Head of caudate nucleus (tissue), 42 donors: ENCODE measurements at places on chromosomes 12 and 14.

DNA sequence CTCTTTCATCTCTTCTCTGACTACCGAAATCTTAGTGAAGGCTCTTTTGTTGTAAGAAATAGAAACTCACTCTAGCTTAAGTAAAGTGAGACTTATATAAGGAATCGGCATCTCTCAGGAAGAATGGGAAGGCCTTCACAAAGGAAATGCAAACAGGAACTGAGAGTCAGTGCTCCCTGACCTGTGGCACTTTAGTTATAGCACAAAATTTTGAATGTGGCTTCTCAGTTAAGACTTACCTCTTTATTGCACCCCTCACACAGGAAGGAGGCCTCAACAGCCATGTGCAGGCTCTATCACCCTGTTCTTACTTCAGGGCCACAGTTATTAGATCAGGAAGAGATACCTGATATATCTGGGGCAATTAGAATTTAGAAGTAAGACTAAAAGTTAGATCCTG, 224.7 kb upstream of the EGLN3 start:
- DNase-seq, result no peak

- no peak for DNase-seq
These were observed 31.9 kb upstream of the RASSF8 start for GRCh38 chr12:25926536-25926935.

- DNase-seq, result no peak
These were observed 615.4 kb upstream of the MIS18BP1 start for GRCh38 chr14:45868377-45868776.

DNA sequence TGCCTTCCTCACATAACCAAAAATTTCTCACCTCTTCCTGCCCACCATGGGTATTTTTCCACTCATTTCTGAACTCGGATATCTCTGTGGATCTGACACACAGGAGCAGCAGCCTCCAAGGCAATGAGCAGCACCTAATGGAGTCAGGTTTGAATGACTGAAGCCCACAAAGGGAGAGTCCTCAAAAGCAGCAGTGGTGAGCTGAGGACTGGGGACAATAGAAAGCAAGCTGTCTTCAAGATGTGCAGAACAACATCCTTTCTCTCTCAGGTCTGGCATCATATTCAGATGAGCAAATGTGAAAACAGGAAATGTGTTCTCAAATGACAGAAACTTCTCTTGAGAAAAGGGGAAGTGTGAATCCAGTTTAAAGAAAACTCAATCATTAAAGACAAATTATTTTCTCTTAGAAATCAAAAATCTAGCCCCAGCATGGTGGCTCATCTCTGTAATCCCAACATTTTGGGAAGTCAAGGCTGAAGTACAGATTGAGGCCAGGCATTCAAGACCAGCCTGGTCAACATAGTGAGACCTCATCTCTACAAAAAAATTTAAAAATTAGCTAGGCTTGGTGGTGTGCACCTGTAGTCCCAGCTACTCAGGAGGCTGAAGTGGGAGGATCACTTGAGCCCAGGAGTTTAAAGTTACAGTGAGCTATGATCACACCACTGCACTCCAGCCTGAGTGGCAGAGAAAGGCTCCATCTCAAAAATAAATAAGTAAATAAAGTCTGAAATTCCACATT, 54.2 kb downstream of the C12orf42 start:
- no peak for DNase-seq

DNA sequence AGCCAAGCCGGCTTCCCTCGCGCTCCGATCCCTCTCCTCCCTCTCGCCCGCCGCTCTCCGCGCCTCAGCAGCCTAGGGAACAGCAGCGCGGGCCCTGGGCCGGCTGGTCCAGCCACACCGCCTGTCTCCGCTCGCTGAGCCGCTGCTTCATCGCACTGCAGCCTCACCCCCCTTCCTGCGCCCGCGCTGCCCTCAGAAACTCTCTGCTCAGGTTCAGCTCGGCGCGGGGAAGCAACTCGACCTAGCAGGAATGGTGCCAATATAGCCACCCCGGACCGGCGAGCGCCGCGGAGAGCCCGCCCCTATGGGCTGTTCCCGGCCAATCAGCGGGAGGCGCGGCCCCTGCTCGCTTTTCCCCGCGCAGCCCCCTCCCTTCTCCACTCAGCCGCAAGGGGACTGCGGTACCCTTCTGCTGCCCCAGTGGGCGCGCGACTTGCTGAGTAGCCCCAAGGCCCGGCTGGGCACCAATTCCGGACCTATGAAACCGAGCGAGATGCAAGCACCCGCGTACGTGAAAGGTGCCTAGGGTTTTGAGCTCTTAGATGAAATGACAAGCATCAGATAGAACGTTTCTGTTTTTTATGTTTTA, at the start of gene ADAMTS20:
TSS of gene ADAMTS20 (minus strand) at position 233 of the 589 bp plus-strand sequence. CDS start 282 bp downstream, outside the sequence.
- DNase-seq, result no peak

GRCh38 chr12:121590476-121591143, 9.8 kb upstream of the KDM2B start:
- DNase-seq, result no peak

- DNase-seq, result no peak
These were observed 29.1 kb downstream of the FSCB start for GRCh38 chr14:44477953-44478352.

- DNase-seq, result no peak
These were observed 997.8 kb downstream of the NRXN3 start for GRCh38 chr14:79167957-79168356.

- DNase-seq, result peak; percentile 46
These were observed 338.6 kb downstream of the CEP128 start for GRCh38 chr14:80602946-80603345.

- DNase-seq, result peak; percentile 56
These were observed 114.0 kb upstream of the TMEM132D start for GRCh38 chr12:130017591-130018449.

DNA sequence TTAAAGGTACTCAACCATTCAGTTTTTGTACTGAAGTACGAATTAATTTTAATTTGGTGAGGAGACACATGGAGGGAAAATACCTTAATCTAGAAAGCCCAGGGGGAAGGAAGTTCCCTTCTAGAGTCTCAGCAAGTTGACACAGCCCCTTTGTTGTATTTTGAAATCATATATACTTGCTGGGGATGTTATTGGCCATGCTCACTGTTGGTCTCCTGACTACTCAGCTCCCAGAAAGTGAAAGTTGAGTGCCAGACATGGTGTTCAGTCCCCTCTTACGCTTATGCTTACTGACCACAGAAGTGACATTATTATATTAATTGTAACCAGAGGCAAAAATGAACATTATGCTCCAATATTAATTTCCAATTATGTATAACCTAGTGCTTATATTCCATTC, 28.1 kb downstream of the ARF6 start:
- DNase-seq, result no peak

GRCh38 chr12:122875590-122876220, 20.2 kb downstream of the VPS37B start:
- peak; percentile 51 for DNase-seq

DNA sequence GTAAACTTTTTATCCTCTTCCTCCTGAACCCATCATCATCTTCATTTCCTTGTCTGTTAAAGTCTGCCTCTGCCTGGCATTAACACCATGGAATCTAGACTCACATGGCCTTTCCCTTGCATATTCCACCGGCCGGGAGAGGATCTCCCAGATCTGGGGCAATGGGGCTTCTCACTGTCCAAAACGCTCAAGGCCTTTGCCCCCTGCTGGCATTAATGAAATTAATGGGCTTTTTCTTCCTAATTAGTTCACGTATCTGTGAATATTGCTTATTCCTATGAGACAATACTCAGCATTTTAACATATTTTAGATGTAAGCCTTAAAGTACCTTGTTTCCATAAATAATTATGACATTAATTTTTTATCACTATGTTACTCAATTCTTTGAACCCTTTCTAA, 42.9 kb upstream of the CAPRIN2 start:
- DNase-seq, result no peak

DNA sequence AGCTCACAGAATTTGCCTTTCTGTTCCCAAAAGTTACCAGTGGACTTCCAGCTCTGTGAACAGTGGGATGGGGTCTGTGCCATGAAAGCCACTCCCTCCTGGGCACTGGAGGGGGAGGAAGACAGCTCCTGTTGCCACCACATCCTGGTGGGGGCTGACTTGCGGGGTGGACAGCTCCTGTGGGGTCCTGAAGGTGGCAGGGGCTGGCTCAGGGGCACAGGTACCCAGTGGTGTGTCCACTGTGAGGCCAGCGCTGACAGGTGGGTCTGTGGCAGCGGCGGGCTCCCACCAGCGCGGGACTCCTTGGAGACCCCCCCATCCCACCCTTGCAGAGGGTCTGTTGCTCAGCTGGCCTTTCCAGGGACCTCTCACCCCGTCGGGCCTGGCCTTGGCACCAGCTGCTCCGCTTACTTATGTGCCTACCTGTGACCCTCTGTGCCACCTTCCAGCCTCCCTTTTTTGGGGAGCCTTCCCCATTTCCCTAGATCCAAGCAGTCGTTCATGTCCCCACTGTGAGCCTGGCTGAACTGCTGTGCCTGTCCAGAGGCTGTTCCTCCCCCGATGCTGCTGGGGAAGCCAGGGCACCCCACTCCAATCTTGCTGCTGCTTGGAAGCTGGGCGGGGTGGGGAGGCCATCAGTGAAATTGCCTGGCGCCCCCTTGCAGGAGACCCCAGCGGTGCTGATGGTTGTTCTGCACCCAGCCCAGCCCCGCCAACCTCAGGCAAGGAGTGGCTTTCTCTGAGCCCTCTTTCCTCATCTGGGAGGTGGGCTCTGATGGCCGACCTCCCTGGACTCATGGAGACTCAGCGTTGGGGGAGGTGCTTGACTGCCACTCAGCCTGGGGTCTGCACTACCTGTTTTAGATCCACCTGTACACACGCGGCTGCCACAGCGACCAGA, 2.2 kb downstream of the TEDC1 start:
- no peak for DNase-seq

DNA sequence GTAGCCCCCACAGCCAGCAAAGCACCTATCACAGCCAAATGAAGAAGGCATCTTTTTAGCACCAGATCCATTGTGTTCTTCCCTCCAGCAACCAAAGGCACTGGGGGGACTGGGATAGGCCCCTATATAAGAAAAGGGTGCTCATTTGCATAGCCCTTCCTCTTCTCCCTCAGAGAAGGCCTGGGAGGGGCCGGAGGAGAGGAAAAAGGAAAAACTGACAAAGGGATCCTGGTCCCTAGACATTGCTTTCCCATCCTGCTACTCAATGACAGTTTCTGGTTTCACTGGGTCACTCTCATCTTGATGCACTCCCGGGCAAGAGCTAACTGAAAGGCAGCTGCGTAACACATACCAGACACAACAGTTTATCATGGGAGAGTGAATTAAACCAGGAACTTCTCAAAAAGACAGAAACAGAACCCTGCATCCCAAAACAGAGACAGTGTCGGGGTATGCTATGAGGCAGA, at the start of gene PMEL:
TSS of gene PMEL (minus strand) at position 102 of the 467 bp plus-strand sequence. CDS start at position 71, 31 bp downstream.
- no peak for DNase-seq

GRCh38 chr12:111330800-111331752, 37.8 kb downstream of the PHETA1 start:
- DNase-seq, result no peak

- no peak for DNase-seq
These were observed 550.9 kb downstream of the CCER1 start for GRCh38 chr12:90404071-90404470.

GRCh38 chr12:46786774-46787173, 39.0 kb downstream of the SLC38A4 start:
- no peak for DNase-seq

- DNase-seq, result no peak
These were observed 239.8 kb upstream of the NPAS3 start for GRCh38 chr14:32698831-32699230.

DNA sequence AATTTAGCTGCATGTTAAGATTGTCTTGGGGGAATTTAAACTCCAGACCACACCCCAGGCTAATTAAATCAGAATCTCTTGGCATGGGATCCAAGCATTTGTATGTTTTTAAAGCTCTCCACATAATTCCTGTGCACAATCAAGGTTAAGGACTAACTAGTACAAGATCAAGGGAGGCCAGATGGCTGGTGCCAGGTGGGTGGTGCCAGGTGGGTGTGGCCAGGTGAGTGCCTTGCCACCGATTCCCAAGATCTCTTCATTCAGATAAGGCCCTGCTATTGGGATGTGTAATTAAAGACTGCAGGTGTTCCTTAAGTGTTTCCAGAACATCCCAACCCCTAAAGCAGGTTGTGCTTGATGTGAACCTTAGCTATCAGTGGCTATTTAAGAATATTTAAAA, 75.1 kb downstream of the NRXN3 start:
- DNase-seq, result no peak

DNA sequence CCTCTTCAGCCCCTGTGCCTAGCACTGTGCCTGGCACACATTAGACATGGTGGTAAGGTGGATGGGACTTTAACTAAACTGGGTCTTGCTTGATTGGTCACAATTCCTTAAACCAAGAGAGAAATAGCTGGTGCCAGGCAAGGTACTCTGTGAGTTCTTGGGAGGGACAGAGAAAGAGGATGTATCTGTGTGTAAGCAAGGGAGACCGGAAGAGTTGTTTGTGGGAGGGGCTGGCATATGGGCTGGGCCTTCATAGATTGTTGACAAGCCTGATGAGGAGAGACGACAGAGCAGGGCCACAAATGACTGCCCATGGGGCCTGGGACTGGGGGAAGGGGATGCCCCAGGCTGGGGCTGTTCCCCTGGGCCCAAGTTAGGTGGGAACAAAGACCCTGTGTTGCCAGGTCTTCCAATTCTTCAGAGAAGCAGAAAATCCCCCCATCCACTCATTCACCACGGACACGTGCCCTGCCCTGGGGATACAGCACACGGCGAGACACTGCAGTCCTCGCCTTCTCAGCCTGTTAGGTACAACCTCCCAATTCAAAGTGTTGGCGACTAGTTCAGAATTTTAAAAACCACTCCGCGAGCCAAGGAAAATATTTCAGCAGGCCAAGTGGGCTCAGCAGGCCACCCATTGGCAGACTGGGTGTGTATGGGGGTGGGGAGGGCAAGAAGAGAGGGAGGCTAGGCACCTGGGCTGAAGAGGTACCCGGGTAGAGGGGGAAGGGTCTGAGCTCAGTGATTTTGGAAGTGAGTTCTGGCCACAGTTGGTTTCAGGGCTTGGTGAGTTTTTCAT, 11.4 kb upstream of the CYP46A1 start:
- DNase-seq, result no peak

GRCh38 chr12:47704719-47705118, 1.1 kb downstream of the RPAP3 start:
- DNase-seq, result no peak

DNA sequence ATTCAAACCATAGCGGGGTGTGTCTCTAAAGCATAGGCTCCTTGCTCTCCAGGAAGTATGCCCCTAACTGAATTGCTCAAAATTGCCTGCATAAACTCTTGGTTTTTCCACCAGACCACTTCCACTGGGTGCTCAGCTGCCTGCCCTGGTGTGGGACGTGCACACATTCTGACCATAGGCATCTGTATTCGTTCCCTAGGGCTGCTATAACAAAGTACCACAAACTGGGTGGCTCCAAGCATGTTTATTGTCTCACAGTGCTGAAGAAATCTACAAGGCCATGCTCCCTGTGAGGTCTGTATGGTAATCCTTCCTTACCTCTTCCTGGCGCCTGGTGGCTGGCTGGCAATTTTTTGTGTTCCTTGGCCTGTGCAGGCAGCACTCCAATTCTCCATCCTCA, 16.4 kb upstream of the GALNT6 start:
- DNase-seq, result no peak

- no peak for DNase-seq
These were observed 9.2 kb upstream of the ABCD2 start for GRCh38 chr12:39628836-39629235.

GRCh38 chr12:19916196-19916753, 452.1 kb upstream of the PDE3A start:
- DNase-seq, result no peak
